ENCODE measurements at places on chromosomes 13 and 19.
A peak's percentile ranks its signal among the peaks of the same experiment; 100 is the strongest.

- peak; percentile 72 for DNase-seq
Observed at GRCh38 chr13:97359181-97360057, 74.5 kb upstream of the RAP2A start.

DNA sequence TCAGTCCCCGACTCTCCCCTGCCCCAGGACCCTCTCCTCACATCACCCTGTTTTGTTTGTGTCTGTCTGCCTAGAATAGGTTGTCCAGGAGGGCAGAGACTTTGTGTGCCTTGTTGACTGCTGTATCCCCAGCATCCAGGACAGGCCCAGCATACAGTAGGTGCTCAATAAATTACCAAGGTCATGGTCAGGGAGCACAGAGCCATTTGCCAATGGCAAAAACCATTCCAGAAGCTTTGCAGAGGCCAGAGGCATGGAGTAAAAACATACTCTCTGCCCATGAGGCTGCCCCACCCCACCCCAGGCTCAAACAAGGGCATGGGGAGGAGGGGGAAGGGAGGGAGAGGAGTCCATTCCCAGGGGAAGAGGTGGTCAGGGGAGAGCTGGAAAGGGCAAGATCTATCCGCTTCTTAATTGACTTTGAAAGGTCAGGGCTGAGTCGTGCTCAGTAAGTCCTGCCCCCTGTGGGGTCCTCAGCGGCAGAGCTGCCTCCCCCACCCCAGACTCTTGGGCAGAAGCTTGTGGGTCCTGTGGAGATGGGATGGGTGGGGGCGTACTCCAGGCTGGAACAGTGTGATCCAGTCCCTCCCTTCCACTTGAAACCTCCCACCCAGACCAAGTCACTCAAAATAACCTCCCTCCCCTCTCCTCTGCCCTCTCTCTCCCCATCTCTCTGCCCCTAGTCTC is 4.4 kb downstream of the GPR4 start:
- no peak for DNase-seq

- DNase-seq = no peak
Observed at GRCh38 chr13:30963791-30964190, 31.3 kb downstream of the TEX26 start.

DNA sequence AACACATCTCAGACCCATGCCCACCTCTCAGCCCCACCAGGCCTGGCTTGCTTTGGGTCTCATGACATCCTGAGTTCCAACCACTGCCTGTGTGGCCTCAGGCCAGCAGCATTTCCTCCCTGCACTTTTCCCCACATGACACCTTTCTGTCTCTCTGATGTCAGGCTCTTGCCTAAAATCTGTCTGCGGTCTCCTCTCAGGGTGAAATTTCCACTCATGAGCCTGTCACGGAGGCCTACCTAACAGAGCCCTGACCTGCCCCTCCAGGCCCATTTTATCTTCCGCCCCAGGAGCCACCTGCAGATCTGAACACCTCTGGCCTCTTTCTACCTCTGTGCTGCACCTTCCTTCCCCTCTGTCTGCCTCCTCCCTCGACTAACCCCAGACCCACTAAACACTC is 93.5 kb downstream of the ZDHHC20 start:
- no peak for DNase-seq

GRCh38 chr13:44398606-44399005 is 25.0 kb downstream of the SERP2 start:
- no peak for DNase-seq

DNA sequence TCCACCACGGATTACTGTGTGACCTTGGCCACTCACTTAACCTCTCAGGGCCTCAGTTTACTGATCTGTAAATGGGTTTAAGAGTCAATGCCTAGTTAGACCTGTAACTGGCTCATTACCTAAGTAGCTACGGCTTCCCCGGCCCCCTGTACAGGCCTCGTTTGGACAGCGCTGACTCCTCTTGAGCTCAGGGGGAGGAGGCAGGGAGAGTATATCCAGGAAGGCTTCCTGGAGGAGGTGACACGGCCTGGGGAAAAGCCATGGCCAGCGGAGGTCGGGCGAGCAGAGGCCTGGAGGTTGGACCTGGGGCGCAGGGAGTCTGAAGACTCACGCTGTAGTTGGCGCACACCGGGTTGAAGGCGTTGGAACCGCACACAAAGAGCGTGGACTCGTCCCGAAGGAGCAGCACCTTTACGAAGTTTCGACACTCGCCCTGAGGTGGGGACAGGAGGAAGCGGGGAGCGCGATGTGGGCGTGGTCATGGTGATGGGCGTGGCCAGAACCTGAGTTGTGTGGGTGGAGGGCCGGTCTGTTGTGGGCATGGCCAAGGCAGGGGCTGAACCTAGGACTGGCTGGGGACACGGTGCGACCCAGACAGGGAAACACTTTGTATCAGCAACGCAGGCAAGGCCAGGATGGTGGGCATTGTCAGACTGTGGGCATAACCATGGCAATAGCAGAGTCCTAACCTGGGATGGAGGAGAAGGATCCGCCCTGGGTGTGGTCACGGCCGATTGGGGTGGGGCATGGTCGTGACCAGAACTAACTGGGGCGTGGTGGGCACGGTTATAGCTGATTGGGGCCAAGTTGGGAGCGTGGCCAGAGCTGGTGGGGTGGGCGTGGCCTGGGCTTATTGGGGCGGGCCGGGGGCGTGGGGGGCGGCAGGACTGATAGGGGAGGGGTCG is 3.6 kb downstream of the SEMA6B start:
- DNase-seq = no peak

DNA sequence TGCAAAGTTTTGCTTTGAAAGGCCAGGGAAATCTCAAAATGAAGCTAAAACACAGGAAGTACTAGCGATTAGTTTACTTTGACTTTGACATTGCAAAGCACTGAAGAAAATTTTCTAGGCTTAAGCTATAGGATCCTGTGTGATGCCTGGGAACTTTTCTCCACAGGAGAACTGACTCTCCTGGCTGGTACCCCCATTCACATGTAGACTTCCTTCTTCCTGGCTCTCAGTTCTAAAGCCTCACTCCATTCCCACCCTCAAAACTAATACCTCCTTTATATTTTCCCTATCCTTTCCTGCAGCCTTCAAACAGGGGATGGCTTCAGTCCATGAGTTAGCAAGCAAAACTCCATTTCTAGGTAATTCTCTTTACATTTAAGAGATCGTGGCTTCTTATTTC is 189.5 kb downstream of the SLITRK1 start:
- DNase-seq = no peak

DNA sequence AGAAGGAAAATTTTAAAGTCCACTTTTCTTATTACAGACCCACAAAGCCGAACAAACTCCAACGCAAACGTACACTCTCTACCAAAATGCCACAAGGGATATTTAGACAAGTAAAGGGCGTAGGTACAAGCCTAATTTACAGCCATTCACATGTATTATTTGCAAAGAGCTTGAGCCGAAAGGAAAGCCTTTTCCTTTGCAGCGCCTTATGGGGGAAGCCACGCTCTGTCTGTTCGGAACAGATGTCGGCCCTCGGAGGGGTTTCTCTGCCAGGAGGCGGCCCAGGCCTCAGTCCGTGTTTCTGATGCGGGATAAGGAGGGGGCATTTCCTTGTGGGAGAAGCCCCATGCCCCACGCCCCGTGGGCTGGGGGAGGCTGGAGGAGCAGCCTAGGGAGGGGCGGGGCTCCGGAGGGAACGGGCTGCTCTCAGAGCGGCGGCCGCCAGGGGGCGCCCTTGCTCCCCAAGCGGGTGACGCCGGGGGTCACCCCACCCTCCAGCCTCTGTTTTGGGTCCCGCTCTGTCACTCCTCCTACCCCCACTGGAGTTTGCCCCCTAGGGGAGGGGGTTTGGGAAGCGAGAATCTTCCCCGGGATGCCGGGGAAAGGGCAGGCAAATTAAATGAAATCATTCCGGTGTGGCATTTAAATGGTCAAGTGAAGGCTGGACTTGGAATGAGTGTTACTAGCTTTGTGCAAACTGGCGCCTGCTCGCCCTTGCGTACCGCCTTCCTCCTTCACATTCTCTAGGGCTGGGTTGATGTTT is 2.9 kb downstream of the HTR2A start:
- DNase-seq = peak; percentile 49

DNA sequence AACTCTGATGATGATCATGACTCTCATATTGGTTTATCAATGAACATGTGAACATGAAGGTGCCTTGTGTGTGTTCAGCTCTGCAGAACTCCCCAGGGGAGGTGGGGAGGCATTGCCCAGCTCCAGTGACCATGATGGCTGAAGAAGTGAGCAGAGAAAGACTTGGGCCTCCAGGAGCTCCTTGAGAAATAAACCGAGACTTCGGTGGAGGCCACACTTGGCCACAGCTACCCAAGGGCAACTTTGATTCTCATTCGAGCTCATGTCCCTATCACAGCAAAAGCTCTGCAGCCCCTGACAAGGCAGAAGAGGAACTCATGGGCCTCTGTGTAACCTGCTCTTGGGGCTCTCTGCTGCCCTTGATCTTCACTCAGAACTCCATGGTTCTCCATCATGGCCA is 44.1 kb upstream of the ZNF536 start:
- DNase-seq = no peak

GRCh38 chr13:67844574-67844973 is 614.4 kb upstream of the PCDH9 start:
- DNase-seq = no peak

- DNase-seq = no peak
Observed at GRCh38 chr19:58277748-58278540, 811 bp upstream of the ZNF8 start.

DNA sequence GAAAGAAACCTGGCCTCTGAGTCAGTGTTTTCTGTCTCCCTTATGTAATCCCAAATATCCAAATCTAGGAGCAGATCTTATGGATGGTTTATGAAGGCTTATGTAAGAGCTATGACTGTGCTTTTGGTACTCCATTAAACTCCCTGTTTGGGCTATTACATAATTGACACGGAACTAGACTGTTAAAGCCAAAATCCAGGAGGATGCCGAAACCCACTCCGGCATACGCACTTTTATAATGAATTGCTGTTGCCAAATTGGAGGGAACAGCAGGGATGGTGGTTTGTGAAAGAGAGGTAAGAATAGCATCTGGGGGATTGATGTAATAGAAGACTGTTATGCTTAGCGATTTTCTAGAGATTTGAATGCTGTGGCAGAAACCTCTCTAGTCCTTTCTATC is 2.0 kb downstream of the MTUS2 start:
- DNase-seq = no peak

DNA sequence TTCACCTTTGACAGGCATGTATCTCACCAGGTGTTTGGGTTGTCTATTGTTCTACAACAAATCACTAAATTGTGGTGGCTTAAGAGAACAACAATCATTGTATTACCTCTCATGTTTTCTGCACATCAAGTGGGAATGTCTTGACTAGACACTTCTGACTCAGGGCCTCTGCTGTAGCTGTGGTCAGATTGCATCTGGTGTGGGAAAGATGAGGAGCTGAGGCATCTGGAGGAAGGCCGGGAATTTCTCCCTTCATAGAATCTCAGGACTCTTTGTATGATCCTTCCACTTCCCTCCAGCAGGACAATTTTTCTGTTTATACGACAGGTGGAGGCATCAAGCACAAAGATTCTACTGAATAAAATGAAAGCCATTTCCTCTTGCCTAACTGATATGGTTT is 511.8 kb upstream of the NBEA start:
- no peak for DNase-seq

GRCh38 chr19:17209126-17210036 is 5.8 kb upstream of the USE1 start:
- peak; percentile 87 for DNase-seq

DNA sequence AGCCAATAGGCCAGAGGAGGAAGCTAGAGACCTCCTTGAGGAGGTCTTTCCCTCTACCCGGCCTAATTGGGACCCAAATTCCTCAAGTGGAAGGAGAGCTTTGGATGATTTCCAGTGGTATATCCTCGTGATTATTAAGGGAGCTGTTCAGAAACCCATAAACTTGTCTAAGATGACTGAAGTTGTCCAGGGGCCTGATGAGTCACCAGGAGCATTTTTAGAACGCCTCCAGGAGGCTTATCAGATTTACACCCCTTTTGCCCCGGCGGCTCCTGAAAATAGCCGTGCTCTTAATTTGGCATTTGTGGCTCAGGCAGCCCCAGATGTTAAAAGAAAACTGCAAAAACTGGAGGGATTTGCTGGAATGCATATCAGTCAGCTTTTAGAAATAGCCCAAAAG is 198.1 kb downstream of the ZNF486 start:
- DNase-seq = no peak

- DNase-seq = no peak
Observed at GRCh38 chr13:30292325-30292724, 15.0 kb downstream of the KATNAL1 start.

DNA sequence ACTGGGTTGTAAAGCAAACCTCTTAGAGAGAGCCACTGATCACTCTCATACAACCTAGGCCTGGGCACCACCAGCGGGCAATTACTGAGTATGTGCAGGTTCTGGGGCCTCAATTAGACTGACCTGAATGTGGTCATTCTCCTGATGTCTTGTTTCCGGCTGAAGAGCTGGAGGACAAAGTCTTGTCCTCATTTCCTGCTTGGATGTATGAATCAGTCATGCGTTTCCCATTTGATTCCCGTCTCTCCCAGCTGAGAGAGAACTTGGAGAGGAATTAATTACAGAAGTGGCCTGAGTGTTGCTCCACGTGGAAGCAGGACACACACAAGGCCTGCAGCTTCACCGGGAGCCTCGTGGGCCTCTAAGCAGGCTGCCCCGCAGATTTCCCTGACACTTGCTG is 799.3 kb upstream of the ARGLU1 start:
- DNase-seq = no peak

DNA sequence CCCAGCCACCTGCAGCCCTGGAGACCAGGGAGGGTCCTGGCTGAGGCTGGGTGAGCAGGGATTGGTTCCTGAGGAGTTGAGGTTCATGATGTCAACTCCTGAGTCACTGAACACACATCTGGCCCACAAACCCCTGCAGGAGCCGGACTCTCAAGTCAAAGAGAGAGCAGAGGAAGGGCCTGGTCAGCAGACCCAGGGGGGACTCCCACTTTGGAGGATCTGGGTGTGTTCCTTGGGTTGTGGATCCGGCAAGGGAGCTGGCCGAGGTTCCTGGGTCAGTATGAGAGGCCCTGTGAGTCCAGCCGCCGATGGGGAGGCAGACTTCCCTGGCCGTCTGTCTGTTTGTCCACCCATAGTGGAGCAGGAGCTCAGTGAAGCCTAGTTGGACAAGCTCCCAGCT is 4.0 kb downstream of the SLC7A10 start:
- DNase-seq = no peak

DNA sequence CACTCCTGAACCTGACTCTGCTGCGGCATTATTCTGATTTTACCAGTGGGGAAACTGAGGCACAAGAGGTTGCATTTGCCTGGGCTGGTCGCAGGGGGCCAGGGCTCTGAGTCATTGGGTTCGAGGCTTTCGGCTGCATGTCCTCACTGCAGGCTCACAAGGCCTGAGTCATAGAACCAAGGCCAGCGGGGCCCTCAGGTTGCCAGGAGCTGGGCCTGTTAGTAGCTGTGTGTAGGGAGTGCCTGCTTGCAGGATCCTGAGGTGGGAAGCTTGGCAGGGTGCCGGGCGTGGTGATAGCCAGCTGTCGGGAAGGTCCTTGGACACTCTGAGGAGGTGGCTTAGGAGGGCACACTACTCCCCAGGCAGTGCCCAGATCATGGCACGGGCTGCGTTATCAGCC is 21.6 kb upstream of the F2RL3 start:
- DNase-seq = no peak

DNA sequence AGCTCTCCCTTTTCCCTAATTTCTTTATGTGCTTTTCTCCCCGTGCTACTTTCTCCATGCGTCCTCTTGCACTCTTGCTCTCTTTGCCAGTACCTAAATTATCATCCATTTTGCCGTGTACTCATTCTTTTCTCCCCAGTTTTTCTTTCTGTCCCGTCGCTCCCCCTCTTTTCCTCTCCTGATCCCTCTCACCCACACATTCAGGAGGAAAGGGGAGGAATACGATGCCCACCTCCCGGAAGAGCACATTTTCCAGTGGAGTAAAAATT is 821 bp downstream of the ZNF616 start:
- no peak for DNase-seq

All from WERI-Rb-1 (cell line).